NCI-H2029 treated with DMSO at 0.1 percent for 48 hours (cell line): ENCODE measurements at places on chromosomes 5 and 9.

DNA sequence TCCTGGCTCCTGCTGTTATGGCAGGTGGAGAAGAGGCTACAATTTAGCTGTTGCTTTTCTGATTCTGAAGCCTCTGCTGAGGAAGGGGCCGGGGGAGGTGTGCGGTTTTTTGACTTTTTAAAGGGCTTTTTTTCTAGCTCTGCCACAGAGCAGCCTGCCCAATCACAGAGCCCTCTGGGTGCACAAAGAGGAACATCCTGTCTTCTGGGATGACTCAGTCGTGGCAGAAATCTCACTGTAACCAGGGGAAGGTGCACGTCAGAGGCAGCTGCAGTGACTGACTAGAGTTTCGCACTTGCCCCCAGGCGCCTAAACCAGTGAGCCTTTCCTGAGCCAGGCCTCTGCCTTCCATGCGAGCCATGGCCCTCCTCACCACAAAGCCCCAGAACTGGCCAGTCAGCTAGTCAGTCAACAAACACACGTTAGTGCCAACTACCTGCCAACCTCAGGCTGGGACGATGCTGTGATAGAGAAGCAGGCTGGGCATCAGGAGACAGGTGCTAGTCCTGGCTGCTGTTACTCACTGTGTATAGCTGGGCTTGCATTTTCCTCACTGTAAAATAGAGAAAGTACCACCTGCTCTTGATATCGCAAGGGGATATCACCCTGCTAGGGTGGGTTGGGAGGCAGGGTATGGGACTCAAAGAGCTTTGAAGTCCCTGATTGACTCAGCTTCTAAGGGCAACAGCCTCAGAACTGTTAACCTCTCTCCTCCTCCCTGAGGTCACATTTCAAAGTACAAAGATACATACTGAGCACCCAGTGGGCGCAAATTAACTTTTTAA, 2.2 kb downstream of the AKNA start:
- no peak for DNase-seq

DNA sequence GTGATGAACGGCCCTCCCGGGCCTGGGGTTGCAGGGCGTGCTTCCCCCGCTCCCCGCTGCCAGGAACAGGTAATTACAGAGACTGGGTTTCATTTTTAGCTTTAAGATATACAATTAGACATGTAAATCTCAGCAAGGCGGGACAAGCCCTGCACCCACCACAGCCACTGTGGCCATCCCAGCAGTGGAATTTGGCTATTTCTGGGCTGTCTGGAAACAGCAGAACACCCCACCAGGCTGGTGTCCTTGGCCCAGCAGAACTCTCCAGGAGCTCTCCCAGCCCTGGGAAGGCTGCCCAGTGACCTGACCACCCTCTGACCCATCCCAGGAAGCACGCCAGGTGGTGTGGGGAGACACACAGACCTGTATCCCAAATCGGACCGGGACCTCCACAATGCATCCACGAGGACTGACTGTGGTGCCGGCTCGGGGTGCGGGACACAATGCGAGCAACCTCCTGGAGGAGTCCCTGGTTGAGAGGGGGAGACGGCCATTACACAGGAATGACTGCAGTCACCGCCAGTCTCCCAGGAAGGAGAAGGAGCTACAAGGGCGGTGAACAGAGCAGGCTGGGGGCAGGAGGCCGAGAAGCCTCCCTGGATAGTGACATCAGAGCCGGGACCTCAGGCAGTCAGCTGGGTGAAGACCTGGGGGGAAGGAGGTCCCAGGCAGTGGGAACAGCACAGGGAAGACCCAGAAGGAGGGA, 17.3 kb downstream of the EEIG1 start:
- DNase-seq: no peak

DNA sequence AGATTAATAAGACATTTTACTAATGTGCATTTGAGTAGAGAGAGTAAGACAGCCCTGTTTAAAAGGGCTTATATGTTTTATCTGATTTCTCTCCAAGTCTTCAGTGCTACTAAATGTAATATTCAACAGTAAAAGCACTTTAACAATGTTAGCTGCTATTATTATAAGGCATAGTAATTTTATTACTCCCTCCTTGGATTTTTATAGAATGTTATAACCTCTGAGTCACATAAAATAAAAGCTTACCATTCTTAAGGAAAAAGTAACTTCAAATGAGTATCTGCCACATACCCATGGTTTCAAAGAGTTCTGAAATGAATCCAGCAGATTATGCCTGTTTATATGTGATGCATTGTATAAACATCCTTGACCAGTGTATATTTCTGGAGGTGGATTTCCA, 19.0 kb downstream of the SPDL1 start:
- no peak for DNase-seq

DNA sequence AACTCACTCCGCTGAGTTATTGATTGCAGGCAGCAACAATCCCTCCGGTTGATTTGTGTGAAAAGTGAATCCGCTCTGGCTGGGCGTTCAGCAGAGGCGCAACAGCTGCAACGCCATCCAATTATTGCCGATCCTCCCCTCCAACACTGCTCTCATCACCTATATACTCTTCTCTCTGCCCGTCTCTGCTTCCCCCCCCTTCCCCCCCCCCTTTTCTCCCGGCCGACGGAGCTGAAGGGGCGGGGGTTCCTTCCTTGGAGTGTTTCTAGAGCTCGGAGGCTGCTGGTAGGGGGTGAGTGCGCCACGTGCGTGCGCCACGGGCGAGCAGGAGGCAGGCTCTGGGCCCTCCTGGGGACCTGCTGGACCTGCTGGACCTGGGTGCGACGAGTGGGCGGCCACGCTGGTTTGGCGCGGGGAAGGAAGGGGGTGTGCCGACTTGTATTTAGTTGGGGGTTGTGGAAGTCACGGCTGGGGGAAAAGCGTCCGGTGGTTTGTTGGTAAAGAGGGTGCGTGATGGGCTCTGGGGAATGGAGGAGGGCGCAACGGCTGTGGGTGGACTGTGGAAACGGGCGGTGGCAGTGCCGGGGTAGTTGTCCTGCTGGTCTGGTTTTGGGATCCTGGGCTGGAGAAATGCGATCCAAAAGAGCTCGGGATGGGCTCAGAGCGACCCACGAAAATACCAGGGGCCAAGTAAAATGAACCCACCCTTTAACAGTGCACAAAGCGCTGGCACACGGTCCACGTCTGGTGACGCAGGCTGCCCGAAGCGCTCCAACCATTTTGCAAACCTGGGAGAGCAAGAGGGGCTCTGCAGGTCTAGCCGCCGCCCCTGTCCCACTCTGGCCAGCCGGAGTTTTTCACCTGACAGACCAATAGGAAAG, 6.4 kb upstream of the MEF2C start:
- no peak for DNase-seq

GRCh38 chr5:130316971-130317680, 412.9 kb downstream of the CHSY3 start:
- no peak for DNase-seq
